NCI-H1105 treated with DMSO at 0.1 percent for 48 hours (cell line): ENCODE measurements at places on chromosomes 7 and 10.

- DNase-seq: no peak
These were observed 302.5 kb downstream of the ACTR3B start for GRCh38 chr7:153061910-153062528.

DNA sequence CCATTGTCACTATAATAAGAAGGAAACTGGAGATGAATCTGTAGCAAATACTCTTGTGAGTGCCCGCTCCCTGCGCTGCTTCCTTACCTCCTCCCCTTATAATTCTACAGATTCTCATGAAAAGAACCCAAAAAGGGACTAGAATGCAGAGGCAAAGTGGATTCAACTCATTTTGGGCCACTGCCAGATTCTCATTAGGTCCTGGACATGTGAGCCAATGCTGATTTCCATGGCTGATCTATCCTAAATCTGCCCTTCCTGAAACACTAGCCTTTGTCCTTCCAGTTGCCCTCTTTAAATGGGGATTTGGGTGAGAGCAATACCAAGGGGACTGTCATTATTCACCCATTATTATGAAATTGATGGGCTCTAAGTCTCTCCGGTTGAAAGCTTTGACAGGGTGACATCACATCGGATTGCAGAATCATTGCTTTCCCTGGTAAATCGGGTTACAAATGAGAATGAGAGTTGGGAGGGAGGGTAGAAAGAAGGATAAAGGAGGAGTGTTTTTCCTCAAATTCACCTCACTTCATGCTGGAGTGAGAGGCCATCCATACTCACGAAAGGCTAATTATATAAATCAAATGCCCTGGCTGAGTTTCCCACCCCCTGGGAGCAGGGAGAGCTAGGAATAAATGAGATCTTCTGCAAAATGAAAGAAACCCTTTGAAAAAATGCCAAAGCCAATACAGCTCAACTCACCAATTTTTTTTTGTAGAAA is 37.5 kb downstream of the PTN start:
- DNase-seq: no peak

GRCh38 chr7:28277364-28277763 is 96.8 kb upstream of the JAZF1 start:
- no peak for DNase-seq

DNA sequence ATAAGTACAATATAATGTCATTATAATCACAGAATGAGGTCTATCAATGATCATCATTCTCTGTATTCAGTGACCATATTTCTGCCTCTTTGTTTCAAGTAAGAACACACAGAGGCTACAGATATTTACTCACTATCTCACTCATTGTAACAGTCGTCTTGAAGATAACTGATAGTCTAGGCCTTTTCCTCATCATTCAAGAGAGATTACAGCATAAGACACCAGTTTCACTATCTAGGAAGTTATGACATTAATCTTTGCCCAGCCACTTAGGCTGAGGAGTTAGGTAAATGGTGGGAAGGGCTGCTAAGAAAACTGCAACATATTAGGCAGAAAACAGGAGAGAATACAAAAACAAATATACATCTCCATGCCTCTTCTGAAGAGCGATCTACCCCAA is 125.3 kb downstream of the CHCHD3 start:
- no peak for DNase-seq

DNA sequence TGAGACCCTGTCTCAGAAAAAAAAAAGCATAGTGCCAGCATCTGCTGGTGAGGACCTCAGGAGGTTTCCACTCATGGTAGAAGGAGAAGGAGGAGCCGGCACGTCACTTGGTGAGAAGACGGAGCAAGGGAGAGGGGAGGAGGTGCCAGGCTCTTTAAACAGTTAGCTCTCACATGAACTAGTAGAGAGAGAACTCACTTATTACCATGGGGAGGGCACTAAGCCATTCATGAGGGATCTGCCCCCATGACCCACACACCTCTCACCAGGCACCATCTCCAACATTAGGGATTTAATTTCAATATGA is 62.9 kb upstream of the VKORC1L1 start:
- no peak for DNase-seq

DNA sequence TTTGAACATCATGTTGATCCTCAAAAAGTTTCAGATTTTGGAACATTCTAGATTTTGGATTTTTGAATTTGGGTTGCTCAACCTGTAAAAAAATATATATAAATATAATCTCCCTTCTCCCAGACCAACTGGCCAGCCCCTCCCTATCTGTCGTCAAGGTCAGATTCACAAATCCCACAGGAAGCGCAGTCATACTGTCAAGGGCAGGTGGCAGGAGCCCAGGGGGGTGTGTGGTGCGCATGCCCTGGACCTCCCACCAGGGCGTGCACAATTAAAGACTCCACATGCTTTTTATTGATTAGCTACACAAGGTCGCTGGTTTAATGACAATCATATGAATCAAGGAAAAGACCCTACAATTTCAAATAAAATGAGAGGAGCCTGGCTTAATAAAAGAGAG is 77.0 kb upstream of the EEPD1 start:
- no peak for DNase-seq

DNA sequence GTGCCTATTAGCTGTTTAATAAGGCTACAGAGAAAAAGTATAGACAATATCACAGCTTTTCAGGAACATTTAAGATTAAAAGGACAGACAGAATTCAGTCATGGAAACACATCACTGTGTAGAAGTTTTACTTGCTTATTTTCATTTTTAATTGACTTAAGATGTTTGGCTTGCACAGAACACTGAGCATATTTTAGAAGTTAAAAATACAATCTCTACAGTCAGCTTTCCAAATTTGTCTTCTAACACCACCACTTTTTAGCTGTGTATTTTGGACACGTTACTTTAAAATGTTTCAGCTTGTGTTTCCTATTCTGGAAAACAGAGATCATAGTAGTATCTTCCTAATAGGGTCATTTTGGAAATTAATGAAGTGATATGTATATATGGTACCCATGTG is 11.8 kb downstream of the CFAP69 start:
- no peak for DNase-seq

GRCh38 chr10:129851941-129852640 is 112.0 kb downstream of the EBF3 start:
- no peak for DNase-seq

- DNase-seq: no peak
These were observed 609.0 kb upstream of the DPP6 start for GRCh38 chr7:153443032-153443701.

- no peak for DNase-seq
These were observed 404.9 kb upstream of the MBL2 start for GRCh38 chr10:53177468-53177867.

GRCh38 chr10:108556186-108556585 is 1367.1 kb downstream of the XPNPEP1 start:
- DNase-seq: no peak

DNA sequence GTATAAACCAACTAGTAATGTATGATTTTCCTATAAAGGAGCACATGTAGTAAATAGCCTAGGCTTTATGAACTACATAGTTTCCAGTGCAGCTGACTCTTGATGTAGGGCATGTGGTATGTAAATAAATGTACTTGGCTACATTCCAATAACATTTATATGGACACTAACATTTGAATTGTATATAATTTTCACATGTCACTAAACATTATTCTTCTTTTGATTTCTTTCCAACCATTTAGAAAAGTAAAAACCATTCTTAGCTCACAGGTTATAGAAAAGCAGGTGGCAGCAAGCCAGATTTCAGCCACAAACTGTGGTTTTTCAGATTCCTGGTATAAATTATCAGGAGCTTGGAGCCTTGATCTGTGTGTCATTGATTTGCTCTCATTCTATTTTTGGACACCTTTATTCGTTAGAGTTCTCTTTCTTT is 1182.0 kb downstream of the CNTNAP2 start:
- peak; percentile 92 for DNase-seq

DNA sequence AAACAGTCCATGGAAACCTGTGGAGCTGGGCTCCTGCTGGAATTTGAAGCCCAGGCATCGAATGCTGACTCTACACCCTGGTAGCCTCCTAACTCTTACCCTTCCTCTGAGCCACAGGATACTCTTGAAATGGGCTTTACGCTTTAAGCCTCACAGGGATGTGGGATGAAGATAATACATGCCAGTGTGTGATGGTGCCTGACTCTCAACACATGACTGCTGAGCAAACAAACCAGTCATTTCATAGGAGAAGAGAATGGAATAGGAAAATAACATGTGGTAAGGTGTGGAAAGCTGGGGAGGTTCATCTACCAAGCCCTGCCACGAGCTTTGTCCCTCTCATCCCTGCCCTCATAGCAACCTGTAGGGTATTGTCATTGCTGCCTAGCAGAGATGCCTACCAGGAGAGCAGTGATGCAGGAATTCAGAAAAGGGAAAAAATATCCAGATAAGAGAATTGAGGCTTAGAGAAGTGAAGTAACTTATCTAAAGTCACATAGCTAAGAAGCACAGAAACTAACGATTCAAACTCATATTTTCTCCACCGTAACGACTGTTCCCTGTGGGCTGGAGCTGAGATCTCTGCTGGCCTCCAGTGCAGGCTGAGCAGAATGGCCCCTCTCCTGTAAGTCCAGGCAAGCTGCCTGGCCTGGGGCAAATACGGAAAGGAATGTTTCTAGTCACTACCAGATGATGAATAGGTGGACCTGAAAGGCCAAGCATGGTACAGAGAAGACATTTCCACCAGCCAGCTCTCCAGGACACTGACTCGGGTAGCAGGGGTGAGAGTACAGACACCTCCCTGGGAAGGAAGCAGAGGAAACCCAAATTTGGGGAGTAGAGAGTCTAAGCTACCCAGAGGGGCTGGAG is 90.2 kb upstream of the DUSP5 start:
- DNase-seq: no peak

GRCh38 chr10:114031073-114031972 is 12.3 kb upstream of the ADRB1 start:
- no peak for DNase-seq

DNA sequence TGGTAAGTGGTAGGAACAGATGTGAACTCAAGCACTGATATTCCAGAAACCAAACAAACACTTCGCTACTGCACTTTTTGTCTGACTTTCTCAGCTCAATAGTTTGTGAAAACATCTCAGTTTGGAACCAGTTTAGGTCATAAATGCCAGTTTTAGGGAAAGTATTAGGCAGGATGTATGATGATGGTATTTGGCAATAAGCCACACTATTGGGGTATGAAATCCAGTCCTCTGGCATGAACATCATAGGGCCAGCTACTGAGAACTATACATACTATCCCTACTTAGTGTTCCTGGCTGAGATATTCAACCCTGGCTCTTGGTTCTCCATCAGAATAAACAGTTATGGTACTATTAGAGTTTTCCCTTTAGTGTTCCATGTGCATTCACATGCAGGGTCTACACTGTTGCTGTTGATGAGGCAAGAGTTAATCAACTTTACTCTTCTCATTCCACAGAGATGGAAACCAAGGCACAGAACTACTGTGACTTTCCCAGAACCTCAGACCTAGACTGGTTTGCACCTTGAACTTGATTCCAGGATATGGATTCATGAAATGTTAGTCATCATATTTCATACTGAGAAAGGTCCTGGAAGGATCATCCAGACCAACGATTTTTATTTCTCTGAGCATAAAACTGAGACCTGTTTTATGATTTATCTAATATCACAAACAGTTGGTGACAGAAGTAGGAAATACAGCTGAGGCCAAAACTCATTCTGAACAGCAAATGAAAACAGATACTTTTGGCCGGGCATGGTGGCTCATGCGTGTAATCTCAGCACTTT is 20.0 kb upstream of the IFIT2 start:
- DNase-seq: no peak

DNA sequence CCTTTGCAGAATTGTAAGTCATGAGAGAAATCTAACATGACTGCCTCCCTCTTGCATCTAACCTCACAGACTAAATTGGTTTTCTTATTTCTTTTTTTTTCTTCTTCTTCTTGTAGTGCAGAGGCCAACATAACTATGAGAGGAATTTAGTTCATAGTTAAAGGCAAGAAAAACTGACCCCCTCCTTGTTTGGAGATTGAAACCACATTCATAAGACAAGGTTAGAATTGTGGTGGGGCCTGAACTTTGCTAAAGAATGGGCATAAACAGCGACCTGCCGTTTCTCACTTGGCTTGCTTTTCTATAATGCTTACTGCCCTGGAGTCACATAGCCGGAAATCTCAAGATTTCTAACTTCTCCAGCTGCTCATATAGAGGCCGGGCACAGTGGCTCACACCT is 2.4 kb upstream of the POLM start:
- DNase-seq: no peak

DNA sequence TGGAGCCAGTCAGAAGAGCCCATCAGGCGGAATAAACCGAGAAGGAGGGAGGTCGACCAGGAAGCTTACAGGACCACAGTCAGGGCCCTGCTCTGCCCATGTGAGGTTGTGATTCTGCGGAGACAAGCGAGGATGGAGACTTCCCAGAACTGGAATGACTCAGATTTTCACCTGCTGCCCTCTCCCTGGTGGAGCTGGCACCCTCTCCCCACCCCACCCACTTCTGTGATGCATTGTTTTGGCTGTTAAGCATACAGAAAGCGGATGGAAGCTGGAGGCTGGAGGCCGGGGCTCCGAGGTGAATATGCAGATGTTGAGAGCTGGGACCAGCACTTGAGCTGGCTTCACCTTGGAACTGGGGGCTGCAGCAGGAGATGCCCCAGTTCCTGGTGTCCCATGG is 57.4 kb downstream of the NPTX2 start:
- DNase-seq: no peak

- DNase-seq: no peak
These were observed 31.2 kb upstream of the PLEKHA1 start for GRCh38 chr10:122343135-122343800.

- DNase-seq: no peak
These were observed 47.6 kb downstream of the LAMB1 start for GRCh38 chr7:107955394-107955793.

DNA sequence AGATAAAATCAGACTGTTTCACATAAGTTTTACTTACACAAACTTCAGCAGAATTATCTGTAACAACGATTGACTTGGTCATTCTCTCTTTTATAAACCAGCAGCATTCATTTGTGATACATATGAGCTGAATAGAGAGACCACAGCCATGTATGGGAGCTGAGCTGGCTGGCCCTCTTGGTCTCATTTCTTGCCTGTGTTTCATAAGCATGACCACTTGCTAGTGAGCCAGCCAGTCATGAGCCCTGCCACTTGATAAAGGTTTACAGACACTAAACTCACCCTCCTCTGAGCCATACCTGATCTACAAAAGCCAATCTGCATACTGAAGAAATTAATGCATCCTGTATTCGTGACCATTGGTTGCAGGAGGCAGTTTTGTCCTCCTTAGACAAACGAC is 82.1 kb downstream of the PKD1L1 start:
- DNase-seq: no peak

DNA sequence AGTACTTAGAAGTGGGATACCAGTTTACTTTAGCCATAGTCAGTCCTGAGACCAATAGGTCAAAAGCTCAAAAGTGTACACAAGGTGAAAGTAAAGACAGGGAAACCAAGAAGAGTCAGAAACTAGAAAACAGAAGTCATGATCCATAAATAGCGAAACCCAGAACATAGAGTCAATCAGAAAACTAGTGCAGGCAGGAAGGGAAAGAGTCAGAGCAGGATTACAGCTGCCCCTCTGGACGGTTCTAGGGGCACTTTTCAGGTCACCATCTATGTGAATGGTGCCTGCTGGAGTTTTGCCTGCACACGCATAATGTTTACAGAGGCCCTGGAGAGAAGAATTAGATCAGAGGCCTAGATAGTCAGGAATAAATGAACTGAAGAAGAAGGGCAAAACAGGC is 22.4 kb upstream of the DMTF1 start:
- DNase-seq: no peak

- DNase-seq: no peak
These were observed at the start of gene SLC13A4 for GRCh38 chr7:135728136-135728669. SLC13A4 (minus strand) TSS chr7:135728186; CDS start chr7:135727496, 690 bp downstream.

GRCh38 chr10:121063744-121064143 is 212.6 kb downstream of the WDR11 start:
- DNase-seq: no peak

- no peak for DNase-seq
These were observed 73.6 kb downstream of the POU6F2 start for GRCh38 chr7:39051279-39051678.
